ENCODE measurements at places on chromosomes 1 and 21.
A peak's percentile ranks its signal among the peaks of the same experiment; 100 is the strongest.

- DNase-seq = peak; percentile 69
- no peak overlapping the region for H3K27ac ChIP-seq
- H3K4me1 ChIP-seq = peaks cover 6% of the 10 kb centered on the region
- peaks cover 8% of the 10 kb centered on the region for H3K27me3 ChIP-seq
- H3K4me3 ChIP-seq = no peak overlapping the region
Observed at GRCh38 chr1:15100121-15100879, 53.2 kb upstream of the TMEM51 start.

DNA sequence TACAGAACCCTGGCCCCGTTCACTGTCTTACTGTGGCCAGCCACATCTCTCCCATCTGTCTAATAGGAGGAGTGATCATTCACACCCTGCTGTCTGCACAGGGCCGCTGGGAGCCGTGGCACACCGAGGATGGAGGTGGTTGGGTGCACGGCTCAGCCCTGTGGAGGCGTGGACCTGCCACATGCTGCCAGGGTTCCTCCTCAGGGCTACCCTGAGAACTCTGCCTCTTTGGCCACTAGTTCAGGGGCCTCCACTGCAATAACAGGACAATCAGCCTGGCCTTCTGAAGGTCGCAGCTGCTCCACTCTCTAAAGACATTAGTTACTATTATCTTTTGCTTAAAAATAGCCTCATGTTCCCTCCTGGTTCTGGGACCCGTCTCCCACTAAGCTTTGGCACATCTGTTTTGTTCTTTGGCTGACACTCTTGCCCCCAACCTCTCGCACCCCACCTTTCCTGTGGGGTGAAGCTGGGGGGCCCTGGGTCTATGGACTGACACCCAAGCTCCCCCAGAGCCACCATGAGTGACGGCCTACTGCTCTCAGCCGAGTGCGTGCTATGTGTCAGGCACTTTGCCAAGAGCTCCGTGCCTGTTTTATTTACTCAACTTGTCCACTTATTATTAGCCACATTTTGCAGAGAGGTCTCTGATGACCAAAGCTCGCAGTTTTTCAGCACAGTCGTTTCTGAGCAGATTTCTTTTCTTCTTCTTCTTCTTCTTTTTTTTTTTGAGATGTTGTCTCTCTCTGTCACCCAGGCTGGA lies 66.3 kb downstream of the ARHGEF10L start:
- no peak overlapping the region for H3K27ac ChIP-seq
- H3K4me1 ChIP-seq = no peaks in the 10 kb centered on the region
- no peak overlapping the region for H3K4me3 ChIP-seq
- no peaks in the 10 kb centered on the region for H3K36me3 ChIP-seq

DNA sequence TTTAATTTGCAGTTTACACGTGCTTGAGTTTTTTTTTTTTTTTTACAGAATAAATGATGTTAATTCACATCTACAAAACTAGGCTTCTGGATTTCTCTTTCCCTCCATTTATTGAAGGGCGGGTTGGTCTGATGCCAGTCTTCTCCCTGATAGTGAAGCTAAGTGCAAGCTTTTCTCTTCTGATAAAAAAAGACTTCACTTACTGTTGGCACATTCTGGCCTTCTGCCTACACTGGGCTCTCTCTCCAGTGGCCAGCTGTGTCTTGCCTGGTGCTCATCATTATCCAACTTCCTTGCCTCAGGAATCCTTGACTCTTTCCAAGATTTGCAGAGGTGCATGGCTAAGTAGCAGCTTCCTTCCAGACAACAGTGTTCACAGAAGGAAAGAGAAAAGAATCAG lies 7.6 kb upstream of the RAP1A start:
- no peak overlapping the region for H3K27ac ChIP-seq
- H3K4me3 ChIP-seq = no peak overlapping the region
- peaks cover 27% of the 10 kb centered on the region for H3K4me1 ChIP-seq
- H3K27me3 ChIP-seq = no peaks in the 10 kb centered on the region
- no peak for DNase-seq
- peaks cover 12% of the 10 kb centered on the region for H3K36me3 ChIP-seq

- H3K4me1 ChIP-seq = no peaks in the 10 kb centered on the region
- no peak overlapping the region for H3K27ac ChIP-seq
- DNase-seq = no peak
Observed at GRCh38 chr1:96554364-96554763, 167.2 kb upstream of the PTBP2 start.

- no peaks in the 10 kb centered on the region for H3K27me3 ChIP-seq
- no peak overlapping the region for H3K4me3 ChIP-seq
- no peak for DNase-seq
- H3K4me1 ChIP-seq = peaks cover 16% of the 10 kb centered on the region
- no peak overlapping the region for H3K27ac ChIP-seq
- H3K36me3 ChIP-seq = no peaks in the 10 kb centered on the region
Observed at GRCh38 chr1:23148084-23148483, 20.6 kb downstream of the LUZP1 start.

GRCh38 chr1:48251323-48251722 lies 28.8 kb downstream of the SLC5A9 start:
- DNase-seq = no peak
- H3K27me3 ChIP-seq = peaks cover 10% of the 10 kb centered on the region
- H3K27ac ChIP-seq = no peak overlapping the region

Data from activated CD8-positive, alpha-beta memory T cell treated with anti-CD3 and anti-CD28 coated beads, Interleukin-2, amount 10 ng/mL, durations not matched to agents 7 days and 5 days (primary cell).